ENCODE measurements at places on chromosomes 12 and 14.

GRCh38 chr12:95473231-95473883 is 595 bp upstream of the METAP2 start:
- DNase-seq = peak; percentile 39

DNA sequence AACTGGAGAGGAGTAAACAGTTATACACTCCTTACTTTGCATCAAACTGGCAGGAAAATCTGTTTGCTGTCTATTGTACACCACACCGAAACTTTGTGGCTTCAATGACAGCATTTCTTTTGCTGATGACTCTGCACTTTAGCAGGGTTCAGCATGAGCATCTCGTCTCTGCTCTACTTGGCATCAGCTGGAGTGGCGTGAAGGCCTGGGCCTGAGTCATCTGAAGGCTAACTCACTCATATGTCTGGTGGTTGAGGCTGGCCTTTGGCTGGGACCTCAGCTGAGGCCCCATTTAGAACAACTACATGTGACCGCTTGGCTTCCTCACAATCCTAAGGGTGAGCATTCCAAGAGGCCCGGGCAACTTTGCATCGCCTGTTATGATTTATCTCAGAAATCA is 28.7 kb upstream of the REP15 start:
- peak; percentile 67 for DNase-seq

DNA sequence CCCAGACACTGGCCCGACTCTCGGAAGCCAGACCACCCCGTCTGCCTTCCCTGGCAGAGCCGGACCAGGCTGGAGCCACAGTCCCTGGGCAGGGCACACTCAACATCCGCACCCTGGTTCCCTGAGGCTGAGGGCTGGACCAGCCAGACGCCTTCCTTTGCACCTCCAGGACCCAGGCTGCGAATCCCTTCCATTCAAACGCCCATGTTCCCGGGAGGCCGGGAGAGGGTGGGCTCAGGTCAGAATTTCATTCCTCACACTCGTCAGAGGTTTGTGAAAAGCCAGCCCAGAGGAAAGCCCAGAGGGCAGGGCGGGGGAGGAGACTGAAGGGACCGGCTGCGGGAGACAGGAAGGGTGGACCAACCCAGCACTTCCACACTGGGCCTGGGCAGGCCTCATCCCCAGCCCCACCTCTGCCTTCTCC is 58.7 kb downstream of the LRRC74A start:
- no peak for DNase-seq

DNA sequence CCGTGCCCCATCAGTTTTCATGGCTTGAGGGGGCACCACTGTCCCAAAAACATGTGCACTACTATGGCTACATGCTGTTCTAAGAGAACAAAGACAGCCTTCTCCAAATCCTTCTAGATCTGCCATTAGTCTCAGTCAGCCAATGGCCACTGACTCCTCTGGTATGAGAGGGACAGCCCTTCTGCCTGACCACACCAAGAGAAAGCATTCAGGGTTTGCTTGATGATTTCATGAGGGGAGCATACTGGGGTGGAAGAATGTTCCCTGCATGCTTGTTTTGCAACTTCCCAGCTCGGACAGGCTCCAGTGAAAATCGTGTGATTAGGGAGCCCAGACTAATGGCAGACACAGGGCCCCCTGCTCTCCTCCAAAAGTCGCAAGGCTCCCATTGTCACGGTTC is 199.6 kb upstream of the ALG10B start:
- no peak for DNase-seq

- no peak for DNase-seq
These were observed 39.8 kb downstream of the BAZ2A start for GRCh38 chr12:56590237-56590830.
